ENCODE measurements at places on chromosomes 13 and 19.

- DNase-seq, result no peak
Measured at GRCh38 chr13:43293008-43293407, 269.6 kb downstream of the DNAJC15 start.

DNA sequence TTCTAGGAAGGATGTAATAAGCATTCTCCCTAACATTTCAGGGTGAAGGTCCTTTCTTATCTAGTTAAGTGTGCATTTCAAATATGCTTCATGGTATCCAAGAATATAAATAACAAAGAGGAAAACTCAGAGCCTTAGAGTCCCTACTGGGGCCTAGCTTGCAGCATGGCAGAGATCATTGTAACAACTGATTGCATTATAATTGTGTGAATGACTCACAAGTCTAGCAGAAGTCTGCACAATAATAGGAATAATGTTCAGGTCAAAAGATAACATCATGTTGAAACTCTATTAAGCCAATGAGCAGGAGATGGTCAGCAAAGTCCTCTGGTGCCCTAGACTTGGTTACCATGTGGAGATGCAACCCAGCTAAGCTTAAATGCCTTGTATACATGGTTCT, 3.4 kb downstream of the POSTN start:
- DNase-seq, result peak; percentile 28

DNA sequence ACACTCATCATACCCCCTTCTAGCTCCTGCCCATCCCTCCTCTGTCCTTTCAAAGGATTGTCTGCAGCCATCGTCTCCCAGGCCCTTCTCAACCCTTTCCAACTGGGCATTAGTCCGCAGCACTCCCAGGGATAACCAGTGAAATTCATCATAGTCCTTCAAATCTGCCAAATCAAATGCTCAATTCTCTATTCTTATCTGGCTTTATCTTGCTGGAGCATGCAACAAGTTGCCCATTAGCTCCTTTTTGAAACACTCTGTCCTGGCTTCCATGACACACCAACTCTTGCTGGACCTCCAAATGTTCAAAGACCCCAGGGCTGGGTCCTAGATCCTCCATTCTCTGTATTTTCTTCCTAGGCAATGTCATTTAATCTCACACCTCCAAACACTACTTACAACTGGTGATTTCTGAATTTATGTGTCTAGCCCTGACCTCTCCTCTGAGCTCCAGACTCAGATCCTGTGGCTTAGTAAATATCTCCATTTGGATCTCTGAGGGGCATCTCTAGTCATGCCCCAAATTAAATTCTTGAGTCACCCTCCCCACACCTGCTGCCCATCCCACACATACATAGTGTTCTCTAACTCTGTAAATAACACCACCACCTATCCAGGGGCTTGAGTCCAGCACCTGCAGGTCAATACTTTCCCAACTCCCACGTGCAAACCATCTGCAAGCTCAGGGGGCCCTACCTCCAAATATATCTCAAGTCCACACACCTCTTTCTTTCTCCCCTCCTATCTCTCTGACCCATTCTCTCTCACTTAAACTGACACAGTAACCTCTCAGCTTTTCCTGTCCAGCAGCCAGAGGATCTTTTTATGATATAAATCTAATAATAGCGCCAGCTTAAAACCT, 9.1 kb upstream of the ANKRD10 start:
- DNase-seq, result no peak

- peak; percentile 77 for DNase-seq
Measured at GRCh38 chr19:56252699-56253422, 19.7 kb upstream of the EDDM13 start.

GRCh38 chr19:18536475-18536874, 6.9 kb downstream of the FKBP8 start:
- no peak for DNase-seq

GRCh38 chr19:16620018-16620417, 8.0 kb downstream of the MED26 start:
- DNase-seq, result no peak

GRCh38 chr13:49400755-49401659, 42.9 kb downstream of the CAB39L start:
- peak; percentile 12 for DNase-seq

GRCh38 chr13:29745704-29746103, 104.7 kb downstream of the UBL3 start:
- no peak for DNase-seq

DNA sequence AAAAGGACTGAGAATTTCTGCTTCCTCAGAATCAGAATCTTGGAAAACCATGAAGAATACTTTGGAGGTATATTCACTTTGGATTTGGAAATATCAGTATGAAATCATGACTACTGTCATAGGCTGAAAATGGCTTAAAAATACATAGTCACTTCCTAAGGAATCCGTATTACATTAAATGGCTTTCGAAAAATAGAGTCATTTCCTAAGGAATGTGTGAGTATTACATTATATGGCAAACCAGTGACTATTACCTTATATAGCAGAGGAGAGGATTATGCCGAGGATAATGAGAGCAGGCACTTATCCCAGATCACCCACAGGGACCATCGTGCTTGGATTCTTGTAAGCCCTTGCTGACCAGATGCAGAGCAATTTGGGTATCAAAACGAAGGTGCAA, 1471.8 kb downstream of the EFNB2 start:
- DNase-seq, result no peak

DNA sequence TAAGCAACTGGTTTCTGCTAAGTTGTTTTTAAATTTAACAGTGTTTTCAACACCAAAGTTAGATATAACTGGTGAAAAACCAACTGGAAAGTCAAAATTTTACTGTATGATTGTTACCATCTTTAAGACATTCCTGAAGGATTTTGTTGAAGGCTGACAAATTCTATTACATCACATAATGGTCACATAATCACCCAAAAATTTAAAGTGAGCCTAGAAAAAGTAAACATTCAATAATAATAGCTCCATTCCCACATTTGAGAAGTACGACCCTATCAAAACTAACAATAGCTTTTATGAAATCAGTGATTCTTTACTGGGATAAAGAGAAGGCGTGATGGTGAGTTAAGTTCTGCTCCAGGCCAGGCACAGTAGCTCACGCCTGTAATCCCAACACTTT, 51.6 kb downstream of the USP12 start:
- DNase-seq, result peak; percentile 9

GRCh38 chr13:29429286-29429900, 166.1 kb downstream of the SLC7A1 start:
- peak; percentile 65 for DNase-seq

Measured in GM03348 (cell line).